ENCODE measurements at places on chromosomes 6 and 20. TPM values are rescaled to one million over a fixed set of nuclear protein-coding genes. Genes with fewer than 3 reads are reported as not detected.

TREML1 gene
- total RNA-seq, result not detected

ZNF184 gene
- total RNA-seq, result 7.1 TPM

HIVEP2 gene
- 28.9 TPM for total RNA-seq

DNA sequence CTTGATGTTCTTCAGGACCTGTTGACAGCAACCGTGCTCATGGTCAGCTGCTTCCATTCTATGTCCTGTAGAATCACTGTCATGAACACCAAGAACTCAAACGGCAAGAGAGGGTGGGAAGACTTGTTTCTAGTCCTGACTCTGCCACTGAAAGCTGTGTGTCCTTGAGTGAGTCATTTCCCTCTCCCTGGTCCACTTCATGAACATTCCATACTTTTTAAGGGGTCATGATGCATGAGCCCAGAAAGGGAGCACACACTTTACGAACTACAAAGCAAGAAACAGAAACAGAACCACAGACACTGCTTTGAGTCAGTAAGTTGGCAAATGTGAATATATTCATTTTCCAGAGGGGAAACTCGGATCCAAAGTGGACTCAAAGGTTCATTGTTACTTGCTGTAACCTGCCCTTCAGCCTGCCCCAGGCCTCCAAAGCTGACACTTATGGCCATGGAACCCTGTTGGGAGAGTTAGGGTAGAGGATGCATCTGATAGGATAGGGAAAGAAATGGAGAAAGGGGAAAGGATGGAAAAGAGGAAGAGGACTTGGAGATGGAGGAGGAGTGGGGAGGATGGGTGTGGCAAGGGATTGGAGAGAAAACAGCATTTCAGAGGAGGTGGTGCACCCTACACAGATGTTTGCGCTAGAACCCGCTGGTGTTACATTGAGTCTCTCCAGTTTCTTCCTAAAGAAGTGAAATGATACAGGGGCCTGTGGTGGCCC is 129.8 kb downstream of the FOXO3 start:
- DNase-seq, result peak; percentile 25

DNA sequence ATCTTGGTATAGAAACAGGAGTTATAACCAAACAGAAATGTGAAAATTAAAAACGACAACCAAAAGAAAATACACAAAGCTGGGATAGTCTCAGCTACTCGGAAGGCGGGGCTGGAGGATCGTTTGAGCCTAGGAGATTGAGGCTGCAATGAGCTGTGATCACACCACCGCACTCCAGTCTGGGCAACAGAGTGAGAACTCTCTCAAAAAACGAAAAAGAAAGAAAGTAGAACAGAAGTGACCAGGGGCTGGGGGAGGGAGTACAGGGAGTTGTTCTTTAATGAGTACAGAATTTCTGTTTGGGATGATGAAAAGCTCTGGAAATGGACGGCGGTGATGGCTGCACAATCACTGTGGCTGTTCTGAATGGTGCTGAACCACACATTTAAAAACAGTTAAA is 5.9 kb downstream of the GMEB2 start:
- no peak for DNase-seq

- no peak for DNase-seq
Observed at GRCh38 chr6:16855460-16855859, 94.2 kb upstream of the ATXN1 start.

GRCh38 chr20:3068986-3069900 is 2.2 kb upstream of the OXT start:
- no peak for DNase-seq

GRCh38 chr6:158257425-158257759 is 54.9 kb upstream of the TULP4 start:
- no peak for DNase-seq

- no peak for DNase-seq
Observed at GRCh38 chr20:36498386-36499179, 42.7 kb upstream of the MYL9 start.

- DNase-seq, result no peak
Observed at GRCh38 chr6:35188886-35189285, 24.9 kb upstream of the SCUBE3 start.

DNA sequence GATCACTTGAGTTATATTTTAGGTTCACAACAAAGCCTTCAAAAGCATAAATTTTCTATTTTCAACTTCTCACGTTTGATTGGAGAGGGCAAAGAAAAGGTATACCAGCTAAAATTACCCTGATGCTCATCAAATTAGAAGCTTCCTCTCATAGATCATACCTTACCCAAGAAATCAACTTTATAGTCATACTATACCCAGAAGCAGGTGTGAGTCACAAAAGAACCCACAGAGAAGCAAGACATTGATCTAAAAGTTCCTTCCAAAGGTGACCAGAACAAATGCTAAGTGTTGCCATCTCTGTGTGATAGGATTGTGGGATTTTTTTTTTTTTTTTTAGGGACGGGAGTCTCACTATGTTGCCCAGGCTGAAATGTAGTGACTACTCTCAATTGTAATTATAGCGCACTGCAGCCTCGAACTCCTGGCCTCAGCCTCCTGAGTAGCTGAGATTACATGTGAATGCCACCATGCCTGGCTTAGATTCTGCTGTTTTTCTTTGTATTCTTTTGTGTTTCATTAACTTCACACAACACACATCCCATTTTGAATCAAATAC is 3.3 kb downstream of the EIF2S2 start:
- no peak for DNase-seq

DNA sequence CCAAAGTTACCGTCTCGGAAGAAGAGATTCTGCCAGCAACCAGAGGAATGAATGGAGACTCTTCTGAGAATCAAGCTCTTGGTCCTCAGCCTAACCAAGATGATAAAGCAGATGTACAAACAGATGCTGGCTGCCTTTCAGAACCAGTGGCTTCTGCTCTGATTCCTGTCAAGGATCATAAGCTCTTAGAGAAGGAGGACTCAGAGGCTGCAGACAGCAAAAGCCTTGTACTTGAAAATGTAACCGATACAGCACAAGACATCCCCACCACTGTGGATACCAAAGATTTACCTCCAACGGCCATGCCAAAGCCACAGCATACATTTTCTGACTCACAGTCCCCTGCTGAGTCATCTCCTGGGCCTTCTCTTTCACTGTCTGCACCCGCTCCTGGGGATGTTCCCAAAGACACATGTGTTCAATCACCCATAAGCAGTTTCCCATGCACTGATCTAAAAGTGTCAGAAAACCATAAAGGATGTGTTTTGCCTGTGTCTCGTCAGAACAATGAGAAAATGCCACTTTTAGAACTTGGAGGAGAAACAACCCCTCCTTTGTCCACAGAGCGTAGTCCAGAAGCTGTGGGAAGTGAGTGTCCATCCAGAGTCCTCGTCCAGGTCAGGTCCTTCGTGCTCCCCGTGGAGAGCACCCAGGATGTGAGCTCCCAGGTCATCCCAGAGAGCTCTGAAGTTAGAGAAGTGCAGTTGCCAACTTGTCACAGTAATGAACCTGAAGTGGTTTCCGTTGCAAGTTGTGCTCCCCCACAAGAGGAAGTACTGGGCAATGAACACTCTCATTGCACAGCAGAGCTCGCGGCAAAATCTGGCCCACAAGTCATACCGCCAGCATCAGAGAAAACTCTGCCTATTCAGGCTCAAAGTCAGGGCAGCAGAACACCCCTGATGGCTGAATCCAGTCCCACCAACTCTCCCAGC is 109.6 kb downstream of the RTN4IP1 start:
- peak; percentile 95 for DNase-seq

GRCh38 chr6:33824461-33825154 is 20.8 kb upstream of the MLN start:
- DNase-seq, result peak; percentile 56

- DNase-seq, result peak; percentile 31
Observed at GRCh38 chr6:56570413-56571359, 72.0 kb downstream of the DST start.

GRCh38 chr20:57022306-57022705 is 244.1 kb downstream of the BMP7 start:
- DNase-seq, result no peak

DNA sequence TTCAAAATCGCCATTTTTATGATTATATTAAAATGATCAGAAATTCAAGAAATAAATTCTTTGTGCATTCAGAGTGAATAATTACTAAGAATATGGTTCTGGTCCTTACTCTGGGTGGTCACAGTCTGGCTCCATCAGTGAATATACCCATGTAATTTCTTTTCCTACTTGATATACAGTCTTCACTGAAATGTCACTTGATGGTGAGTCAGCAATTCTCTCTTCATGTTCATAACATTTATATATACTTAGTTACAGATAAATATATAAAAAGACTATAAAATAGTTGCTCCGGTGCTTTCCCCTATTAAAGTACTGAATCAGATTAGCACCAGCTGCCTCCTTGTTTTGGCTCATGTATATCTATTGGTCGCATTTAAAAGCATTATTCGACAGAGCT is 56.4 kb upstream of the MTRF1L start:
- peak; percentile 36 for DNase-seq

DNA sequence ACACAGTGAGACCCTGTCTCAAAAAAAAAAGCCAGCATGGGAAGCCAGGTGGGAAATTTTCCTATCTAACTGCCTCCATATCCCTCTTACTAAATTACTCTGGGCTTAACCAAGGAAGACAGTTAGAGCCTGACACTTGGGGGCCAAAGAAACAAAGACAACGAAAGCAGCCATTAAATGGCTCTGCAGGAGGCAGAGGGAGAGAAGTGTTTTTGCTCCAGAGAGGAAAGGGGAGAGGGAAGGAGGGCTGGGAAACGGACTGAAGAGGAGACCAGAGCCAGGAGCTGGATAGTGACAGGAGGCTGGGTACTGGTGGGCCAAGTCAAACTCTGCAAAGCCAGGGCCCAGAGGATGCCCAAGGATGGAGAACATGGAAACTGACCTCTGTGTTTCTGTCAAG is 10.7 kb upstream of the TGIF2 start:
- no peak for DNase-seq

- DNase-seq, result no peak
Observed at GRCh38 chr6:125379174-125379573, 77.4 kb upstream of the HDDC2 start.

DNA sequence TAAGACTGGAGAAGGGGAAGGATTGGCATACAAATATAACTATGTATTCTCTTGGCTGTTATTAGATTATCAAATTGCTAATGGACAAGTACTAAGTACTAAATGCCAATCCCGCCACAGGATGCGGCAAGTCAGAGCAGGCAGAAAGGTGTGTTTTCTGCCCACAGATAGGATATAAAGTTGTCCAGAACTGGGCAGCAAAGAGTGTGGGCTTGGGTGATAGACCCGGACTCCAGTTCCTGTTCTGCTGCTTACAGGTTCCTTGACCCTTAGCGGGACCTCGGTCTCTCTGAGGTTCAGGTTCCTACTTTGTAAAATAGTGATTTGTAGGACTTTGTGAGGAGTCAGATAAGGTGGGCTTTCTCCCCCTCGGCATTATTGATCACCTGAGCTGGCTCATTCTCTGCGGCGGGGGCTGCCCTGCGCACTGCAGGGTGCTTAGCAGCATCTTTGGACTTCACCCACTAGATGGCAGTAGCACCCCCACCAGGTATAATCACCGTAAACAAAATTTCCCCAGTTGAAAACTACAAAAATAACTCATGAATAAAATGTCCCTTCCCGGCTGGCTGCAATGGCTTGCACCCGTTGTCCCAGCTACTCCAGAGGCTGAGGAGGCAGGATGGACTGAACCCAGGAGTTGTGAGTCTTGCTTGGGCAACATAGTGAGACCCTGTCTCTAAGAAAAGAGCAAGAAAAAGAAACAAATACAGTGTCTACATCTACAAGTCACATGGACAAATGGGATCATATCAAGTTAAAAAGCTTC is 193.1 kb downstream of the DOK5 start:
- peak; percentile 11 for DNase-seq
